ENCODE measurements at places on chromosomes 2 and 18.

DNA sequence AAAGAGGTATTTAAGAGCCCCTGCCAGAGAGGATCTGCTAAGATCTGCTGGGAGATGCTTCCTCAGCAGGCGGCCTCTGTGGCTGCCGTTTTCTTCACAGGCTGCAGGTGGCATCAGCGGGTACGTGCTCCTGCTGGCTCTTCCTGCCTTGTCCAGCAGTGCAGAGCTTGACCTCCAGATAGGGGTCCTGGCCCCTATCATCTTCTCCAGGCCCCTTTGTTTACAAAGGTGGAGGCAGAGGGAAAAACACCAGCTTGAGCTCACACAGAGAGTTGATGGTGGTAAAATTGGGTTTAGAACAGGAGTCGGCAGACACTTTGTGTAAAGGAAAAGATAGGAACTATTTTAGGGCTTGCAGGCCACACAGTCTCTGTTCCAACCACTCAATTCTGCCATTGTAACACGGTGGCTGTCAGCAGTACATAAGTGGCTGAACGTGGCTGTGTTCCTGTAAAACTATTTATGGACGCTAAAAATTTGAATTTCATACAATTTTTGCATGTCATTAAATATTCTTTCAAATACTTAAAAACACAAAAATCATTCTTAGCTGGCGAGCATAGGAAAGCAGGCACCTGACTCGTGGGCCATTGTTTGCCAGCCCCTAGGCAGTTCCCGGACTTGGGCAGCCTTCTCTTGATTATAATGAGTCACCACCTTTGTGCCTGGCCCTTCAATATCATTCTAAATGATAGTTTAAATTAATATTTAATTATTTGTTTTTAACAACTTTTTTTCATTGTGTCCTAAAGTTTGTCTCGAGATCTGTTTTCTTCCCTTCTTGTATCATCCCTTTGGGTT lies 98.2 kb upstream of the B3GNT7 start:
- DNase-seq = peak; percentile 64

- DNase-seq = no peak
These were observed 205.1 kb upstream of the SRD5A2 start for GRCh38 chr2:31785876-31786275.

DNA sequence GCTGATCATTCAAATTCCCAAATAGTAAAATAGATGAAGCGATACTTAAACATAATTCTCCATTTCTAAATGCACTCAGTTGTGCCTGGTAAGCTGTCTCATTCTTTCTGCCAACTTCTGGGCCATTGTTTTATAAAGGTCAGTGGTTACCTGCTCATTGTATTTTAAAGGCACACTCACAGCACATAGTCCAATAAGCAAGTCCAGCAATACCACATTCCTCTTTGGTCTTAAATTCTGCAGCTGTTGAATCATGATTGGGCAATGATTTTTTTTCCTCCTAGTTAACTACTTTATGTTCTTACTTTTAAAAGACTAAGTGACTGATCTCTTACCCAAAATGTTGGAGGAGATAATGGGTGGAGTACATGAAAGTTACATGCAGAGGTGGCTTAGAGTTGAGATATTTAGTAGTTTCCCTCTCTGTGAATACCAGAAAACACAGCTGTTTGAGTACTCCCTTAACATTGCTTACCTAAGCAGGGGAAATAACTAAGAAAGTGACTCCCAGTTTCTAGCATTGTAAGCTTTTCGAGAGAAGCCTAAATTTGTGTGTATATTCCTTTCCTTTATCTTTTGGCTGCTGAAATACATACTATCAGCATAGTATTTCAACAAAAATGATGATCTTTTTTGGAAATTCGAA lies 220.7 kb downstream of the CAMKMT start:
- no peak for DNase-seq

DNA sequence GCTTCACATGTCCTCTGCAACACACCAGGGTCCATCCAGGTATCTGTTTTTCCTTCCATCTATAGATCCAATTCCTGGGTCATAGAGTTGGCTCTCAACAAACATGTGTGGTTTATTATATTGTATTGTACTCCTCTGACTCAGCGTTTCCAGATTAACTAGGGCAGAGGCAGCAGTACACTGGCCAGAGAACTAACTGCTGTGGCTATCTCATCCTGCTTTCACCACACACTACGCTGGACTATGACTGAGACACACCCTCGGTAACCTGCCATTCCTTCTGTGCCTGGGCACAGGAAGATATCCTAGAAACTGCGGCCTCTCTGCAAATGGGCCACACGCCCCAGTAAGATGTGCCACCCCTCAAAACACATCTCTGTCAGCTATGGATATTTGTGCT lies 159.8 kb upstream of the STK17B start:
- DNase-seq = no peak

- DNase-seq = no peak
These were observed 371 bp downstream of the MDH1B start for GRCh38 chr2:206764673-206765241.

GRCh38 chr2:154142480-154142879 lies 270.8 kb downstream of the GALNT13 start:
- no peak for DNase-seq

Measured in GM12892 (cell line).